ENCODE measurements at places on chromosomes 12 and 14.

DNA sequence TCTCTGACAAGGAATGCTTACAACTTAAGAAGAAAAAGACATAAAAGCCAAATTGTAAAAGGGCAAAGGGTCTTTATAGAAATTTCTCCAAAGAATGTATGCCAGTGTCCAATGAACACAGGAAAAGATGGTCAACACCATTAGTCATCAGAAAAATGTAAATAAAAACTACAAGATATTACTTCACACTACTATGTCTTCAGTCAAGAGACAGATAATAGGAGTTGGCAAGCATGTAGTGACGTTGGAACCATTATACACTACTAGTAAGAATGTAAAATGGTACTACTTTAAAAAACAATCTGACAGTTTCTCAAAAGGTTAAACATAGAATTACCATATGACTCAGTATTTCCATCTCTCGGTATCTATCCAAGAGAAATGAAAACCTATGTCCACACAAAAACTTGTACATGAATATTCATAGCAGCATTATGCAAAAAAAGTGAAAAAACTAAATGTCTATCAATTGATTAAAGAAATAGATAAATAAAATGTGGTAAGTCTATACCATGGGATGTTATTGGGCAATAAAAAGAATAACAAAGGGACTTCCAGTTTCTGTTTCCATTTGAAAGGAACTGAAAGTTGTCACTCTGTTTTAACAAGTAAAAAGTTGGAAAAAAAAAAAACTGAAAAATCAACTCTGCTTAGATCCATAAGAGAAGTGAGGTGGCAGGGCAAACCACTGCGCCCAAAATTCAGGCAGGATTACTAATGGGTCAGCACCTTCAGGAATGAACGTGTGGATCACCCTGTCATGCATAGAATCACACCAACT, 69.8 kb downstream of the ALG10B start:
- no peak for DNase-seq

GRCh38 chr12:97556302-97556779, 93.7 kb downstream of the RMST start:
- peak; percentile 71 for DNase-seq

- DNase-seq, result no peak
These were observed 210.1 kb downstream of the TMEM132D start for GRCh38 chr12:129693731-129694130.

DNA sequence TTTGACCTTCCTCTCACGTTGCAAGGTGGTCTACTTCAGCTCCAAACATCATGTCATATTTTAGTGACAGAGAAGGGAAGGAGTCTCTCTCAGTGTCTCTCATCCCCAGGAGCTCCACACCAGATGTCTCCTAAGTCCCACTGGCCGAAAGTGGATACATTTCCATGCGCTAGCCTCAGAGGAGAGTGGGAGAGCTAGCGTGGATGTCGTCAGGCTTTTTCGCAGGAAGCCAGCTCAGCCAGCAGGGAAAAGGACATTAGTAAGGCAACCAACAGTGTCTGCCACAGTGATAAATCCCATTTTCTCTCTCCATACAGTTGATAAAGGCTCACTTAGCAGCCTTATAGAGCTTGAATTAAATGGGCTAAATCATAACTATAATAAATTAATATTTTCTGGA, 155.7 kb downstream of the PELI2 start:
- no peak for DNase-seq

- no peak for DNase-seq
These were observed 46.2 kb upstream of the MEG3 start for GRCh38 chr14:100779691-100780080.

GRCh38 chr12:92533280-92533890, 169.4 kb upstream of the PLEKHG7 start:
- no peak for DNase-seq

- DNase-seq, result peak; percentile 7
These were observed 224.0 kb downstream of the TTC6 start for GRCh38 chr14:37819155-37820015.

Measured in epithelial cell of proximal tubule (primary cell).